K562 (cell line): ENCODE measurements at places on chromosomes 2 and 18. TPM values are rescaled to one million over a fixed set of nuclear protein-coding genes. Genes with fewer than 3 reads are reported as not detected.
A peak's percentile ranks its signal among the peaks of the same experiment; 100 is the strongest.

CCT4 gene
- 368 and 369 TPM in 2 replicates for total RNA-seq

DNA sequence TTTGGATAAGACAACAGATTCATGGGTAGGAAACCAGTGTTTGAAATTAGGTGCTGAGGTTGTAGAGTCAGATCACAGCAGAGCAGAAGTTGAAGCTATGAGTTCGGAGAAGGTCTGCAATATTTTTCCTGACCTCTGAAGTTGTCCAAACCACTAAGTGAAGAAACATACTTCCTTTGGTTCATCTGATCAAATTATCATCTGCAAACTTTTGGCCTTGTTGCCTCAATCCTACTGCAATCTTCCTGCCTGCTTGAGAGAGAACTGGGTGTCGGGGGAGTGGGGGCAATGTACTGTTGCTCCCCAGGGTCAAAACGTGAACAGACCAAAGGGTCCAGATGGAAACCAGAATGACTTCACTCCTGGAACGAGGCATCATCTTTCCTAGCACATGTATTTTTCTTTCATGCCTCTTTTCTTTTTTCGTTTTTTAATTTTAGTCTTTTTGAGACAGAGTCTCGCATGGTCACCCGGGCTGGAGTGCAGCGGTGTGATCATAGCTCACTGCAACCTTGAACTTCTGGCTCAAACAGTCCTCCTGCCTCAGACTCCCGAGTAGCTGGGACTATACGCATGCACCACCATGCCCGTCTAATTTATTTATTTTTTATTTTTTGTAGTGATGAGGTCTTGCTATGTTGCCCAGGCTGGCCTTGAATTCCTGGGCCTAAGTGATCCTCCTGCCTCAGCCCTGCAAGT is 42.7 kb downstream of the RAB31 start:
- DNase-seq: no peak

DNA sequence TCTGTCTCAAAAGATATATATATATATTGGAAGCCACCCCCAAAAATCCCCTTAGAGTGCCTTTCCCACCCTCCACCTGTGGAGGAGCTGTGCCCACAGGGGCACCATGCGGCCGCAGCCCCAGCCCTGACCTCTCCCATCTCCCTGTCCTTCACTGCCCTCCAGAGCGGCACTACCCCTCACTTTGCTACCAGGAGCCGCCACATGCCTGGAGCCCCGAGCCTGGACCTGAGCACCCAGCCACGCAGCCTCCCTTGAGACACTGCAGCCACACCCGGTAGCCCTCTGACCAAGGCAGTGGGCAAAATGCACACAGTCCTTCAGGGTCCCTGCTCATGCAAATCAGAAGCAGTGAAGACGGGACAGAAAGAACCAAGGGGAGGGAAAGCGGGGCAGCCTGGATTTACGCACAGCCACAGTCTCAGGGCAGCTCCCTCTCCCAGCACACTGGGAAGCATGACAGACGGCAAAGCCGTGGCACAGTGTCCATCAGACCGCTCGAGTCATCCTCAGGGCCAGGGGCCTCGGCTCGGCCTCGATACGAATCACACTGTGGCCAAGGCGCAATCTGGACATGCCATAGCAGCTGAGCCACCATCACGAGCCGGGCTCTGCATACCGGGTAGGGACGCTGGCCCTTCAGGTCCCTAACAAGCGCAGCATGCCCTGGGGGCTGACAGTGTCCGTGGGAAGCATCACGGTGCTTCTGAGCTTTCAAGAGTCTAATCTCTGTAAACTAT is 10.1 kb downstream of the HDAC4 start:
- DNase-seq: no peak

GRCh38 chr2:99140860-99141109 is 722 bp upstream of the C2orf15 start:
- no peak for DNase-seq

DNA sequence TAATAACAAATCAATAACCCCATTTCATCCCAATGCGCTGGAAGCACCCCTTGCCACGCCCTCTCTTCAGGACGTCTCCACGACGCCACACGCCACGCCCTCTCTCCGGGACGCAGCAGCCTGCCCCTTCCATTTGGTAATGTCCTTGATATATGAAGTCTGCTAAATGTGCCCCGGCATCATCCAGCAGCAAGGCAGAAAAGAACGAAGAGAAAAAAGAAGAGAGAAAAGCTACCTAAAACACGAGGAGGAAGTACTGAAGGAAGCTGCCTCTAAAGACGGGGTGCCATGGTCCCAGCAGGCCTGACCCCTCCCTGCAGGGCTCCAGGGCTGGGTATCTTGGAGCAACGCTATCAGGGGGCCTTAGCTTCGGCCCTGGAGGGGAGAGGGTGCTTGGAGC is 41.8 kb downstream of the CNGA3 start:
- DNase-seq: no peak

LPIN1 gene
- total RNA-seq: 37.6 and 39.9 TPM in 2 replicates

DSG4 gene
- total RNA-seq: not detected in 2 replicates

GRCh38 chr2:86750240-86750839 is 30.2 kb downstream of the RMND5A start:
- DNase-seq: no peak

DSEL gene
- total RNA-seq: 0.04 and 0.07 TPM in 2 replicates

DNA sequence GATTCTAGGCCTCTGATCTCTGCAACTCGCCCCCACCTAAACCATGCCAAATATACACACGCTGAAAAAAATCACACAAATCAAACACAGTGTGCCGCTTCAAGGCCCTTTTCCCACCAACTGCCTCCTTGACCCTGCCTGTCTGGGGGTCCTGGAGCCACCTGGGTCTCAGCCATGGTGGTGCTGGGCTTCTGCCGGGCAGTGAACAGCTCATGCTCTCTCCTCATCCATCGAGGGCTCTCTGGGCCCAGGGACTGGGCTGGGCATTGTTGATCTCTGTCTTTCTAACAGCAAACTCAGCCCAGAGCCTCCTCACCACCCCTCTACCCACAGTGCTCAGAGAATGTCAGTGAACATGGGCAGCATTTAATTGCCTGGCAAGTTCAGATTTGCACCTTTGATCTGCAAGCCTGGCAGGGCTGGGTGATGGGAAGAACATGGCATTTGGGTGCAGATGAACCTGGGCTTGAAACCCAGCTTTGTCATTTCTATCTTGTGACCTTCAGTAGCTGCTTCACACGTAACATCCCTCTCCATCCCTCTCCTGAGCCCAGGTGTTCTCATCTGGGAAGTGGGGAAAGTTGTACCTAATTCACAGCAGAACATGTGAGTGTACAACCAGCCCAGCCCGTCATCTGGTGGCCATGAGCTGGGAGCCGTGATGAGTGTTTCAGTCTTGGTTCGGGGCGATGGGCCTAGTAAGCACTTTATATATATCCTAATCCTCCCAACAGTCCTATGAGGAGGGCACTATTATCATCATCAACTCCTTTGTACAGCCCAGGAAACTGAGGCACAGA is 46.1 kb downstream of the SDC1 start:
- DNase-seq: no peak

- DNase-seq: no peak
These were observed 20.6 kb downstream of the DUSP11 start for GRCh38 chr2:73759285-73759764.

- DNase-seq: no peak
These were observed 60.5 kb downstream of the MERTK start for GRCh38 chr2:111958901-111959300.

DNA sequence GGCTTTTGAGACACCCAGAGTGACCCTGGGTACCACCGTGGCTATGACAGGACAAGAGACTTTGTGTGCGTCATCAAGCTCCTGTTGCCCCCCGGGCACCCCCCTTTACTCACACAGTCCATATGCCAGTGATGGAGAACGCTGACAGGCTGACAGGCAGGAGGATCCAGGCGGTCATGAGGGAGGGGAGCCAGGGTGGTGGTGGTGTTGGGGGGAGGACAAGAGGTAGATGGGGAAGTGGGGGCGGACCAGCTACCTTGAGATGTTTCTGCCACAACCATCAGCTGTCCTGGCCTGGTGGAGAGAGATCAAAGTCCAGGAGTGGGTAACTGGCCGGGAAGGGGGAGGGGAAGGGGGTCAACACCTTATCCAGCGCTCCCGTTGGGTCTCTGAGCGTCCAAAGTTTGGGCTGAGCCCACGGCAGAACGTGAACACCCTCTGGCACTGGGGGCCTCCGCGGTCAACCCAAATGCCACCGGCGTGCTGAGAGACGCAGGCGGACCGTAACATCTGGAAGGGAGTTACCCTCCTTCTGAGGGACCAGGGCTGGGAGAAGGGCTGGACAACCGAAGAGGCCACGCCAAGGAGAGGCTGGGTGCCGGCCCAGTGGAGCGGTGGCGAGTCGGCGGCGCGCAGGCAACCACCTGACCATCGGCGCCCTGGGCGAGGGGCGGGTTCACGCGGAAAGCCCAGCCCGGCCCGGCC is 575 bp downstream of the TMEM150A start:
- DNase-seq: no peak

CABYR gene
- total RNA-seq: not detected in 2 replicates

DNA sequence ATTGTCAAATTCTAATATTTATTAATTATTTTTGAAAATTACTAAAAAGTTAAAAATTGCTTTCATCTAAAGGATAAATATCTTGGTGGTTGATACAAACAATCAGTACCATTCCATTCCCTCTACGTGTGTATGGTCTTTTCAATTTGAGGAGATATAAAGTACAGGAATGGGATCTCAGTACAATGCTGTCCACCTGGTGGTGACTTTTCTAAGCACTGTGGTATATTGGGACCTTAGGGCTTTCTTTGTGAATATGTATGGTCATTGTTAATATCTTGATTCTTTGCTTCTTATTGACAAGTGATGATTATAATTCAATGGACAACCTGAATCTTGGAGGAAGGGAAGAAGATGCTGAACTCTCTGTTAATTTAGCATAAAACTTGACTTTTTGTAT is 83.1 kb downstream of the NBEAL1 start:
- peak; percentile 11 for DNase-seq

DNA sequence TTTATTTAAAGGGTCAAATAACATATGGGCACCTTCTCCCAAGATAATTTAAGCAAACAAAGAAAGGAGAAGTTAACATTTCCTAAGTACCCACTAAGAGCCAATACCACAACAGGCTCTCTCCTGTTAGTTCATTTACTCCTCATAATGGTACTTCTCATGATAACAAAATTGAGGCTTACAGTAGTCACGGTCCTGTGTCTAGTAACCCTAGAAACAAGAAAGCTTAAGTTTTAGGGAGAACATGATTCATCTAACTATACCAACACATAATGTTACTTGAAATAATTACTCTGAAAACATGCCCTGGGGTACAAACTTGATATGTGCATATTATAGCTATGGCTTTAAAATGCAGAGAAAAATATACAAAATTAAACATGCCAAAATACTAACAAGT is 19.8 kb downstream of the IWS1 start:
- no peak for DNase-seq

GRCh38 chr2:39779341-39779851 is 338 bp upstream of the THUMPD2 start:
- DNase-seq: no peak

DTNA gene
- total RNA-seq: 0.07 and 0.45 TPM in 2 replicates

CIB4 gene
- not detected in 2 replicates for total RNA-seq

DNA sequence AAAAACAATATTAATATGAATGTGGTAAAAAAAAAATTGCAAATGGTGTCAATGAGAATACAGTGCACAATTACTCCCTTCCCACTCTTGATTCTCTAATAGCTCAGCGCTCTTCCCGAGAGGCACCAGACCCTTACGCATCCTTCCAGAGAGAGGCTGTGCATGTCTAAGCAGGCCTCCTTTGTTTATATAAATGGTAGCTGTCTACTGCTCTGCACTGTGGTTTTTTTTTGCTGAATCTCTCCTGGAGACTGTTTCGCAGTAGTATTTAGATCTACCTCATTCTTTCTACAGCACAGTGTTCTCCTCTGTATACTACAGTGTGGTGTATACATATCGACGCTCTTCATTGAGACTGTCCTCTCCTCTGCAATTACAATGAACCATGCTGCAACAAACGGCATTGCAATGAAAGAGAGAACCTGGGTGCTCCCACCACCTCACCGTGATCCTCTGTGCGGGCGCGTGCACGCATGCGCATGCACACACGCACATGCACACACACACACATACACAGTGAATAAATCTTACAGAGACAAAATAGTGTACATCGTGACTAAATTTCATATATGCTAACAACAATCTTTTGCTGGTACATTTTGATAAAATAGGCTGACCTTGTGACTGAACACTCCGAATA is 19.4 kb downstream of the SEPTIN10 start:
- DNase-seq: no peak

GRCh38 chr2:20465716-20466394 is 19.0 kb downstream of the RHOB start:
- no peak for DNase-seq

- DNase-seq: no peak
These were observed 8.3 kb downstream of the DDX1 start for GRCh38 chr2:15599994-15600393.

FBXO48 gene
- 0.64 and 0.65 TPM in 2 replicates for total RNA-seq

LIMS2 gene
- 0.11 and 0.22 TPM in 2 replicates for total RNA-seq

FHL2 gene
- 31.4 and 33.6 TPM in 2 replicates for total RNA-seq

HNRNPLL gene
- 85.4 and 94.0 TPM in 2 replicates for total RNA-seq

PTPRN gene
- 0.67 and 0.71 TPM in 2 replicates for total RNA-seq

GRCh38 chr2:191155608-191156071 is 4.8 kb upstream of the STAT4 start:
- DNase-seq: peak; percentile 6

DNA sequence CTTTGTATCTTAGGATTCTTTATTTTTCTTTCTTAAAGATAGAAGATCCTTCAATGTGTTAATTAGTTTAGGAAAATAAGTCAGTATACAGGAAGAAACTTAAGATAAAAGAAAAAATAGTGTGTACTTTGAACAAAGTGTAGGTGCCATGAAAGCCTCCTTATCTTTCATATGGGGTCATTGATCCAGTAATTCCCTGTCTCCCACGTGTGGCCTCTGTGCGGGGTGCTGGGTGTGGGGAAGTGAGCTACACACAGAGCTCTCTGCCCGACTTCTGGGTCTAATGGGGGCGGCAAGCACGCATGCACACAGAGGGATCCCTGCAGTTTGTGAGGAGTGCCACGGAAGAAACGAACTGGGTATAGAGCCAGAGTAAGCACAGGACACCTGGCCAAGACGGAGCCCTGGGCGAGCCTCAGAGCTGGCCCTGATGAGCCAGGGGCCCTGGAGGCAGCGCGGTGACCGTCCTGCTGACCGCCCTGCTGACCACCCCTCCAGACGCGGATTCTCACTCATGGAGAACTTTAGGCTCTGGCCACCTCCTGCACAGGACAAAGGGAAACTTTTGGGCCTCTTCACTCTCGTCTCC is 253.5 kb downstream of the ACKR3 start:
- no peak for DNase-seq

TUBA4B gene
- not detected in 2 replicates for total RNA-seq

WNT10A gene
- not detected in 2 replicates for total RNA-seq

DNA sequence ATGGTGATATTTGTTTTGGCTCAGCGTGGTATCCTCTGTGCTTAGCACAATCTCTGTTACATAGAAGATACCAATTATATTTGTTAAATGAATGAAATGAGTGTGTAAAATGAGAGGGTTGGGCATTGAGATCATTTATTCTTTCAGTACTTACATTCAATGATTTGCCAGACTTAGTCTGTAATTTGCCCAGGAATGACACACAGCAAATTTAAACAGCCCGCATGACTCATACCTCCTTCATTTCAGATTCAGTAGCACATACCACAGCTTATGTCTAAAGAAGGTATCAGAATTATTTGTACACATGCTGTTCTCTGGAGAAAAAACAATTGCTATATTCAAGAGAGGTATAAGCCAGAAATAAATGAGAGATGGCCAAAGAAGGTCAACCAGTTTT is 37.0 kb downstream of the KLHL14 start:
- no peak for DNase-seq

GALNT14 gene
- not detected in 2 replicates for total RNA-seq

GRCh38 chr2:113116100-113116958 is 11.1 kb upstream of the IL1RN start:
- DNase-seq: no peak

- peak; percentile 13 for DNase-seq
These were observed 90.4 kb upstream of the NOSTRIN start for GRCh38 chr2:168712053-168712452.

APOB gene
- total RNA-seq: 0.73 and 1.4 TPM in 2 replicates
